Cortex of kidney (tissue), 1 donor: ENCODE measurements at places on chromosomes 12 and 14.

- no peak for DNase-seq
Measured at GRCh38 chr14:21308132-21308478, 28.2 kb downstream of the RPGRIP1 start.

- DNase-seq, result no peak
Measured at GRCh38 chr14:87312894-87313205, 680.1 kb downstream of the GALC start.

- no peak for DNase-seq
Measured at GRCh38 chr12:104991565-104992128, 5.5 kb downstream of the NOPCHAP1 start.

DNA sequence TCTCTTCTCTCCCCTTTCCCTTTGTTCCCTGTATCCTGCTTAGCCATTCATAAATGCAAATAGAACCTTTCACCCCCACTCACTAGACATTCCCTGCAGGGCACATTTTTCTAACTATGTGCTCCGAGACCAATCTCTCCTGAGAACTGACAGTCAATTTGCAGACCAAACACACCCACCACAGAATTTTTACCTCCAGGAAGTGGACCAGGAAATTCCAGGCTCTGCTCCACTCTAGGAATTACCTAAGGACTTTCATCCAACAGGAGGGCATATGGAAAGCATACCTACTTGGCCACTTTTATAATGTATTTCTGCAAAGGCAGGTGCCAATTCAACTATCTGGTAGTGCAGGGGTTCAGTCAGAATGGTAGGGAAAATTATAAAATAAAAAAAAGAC lies 8.9 kb upstream of the TAS2R46 start:
- no peak for DNase-seq

DNA sequence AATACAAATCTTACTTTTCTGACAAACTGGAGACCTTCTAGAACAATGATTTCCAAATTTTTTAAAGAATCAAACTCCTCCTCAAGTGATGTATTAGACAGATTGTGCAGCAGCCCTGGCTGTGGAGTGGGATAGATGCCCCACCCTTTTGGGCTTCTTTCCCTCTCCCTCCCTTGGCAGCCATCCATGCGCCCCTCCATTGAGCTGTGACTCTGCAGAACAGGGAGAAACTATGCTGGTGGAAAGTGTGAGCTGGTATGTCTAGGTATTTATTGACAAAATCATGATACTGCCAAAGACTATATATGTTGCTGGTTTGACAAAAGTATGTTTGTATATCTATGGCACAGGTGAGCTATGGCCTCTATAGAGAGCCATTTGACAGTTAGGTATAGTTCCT lies 138.5 kb downstream of the KTN1 start:
- DNase-seq, result no peak

- DNase-seq, result no peak
Measured at GRCh38 chr12:53252349-53252916, 15.7 kb upstream of the ESPL1 start.
